ENCODE measurements at places on chromosomes 4 and X.

- peak; percentile 12 for DNase-seq
These were observed 130.4 kb upstream of the PAK3 start for GRCh38 chrX:110965409-110966090.

GRCh38 chr4:36772154-36772516 is 472.4 kb upstream of the NWD2 start:
- DNase-seq: no peak

GRCh38 chrX:153685751-153686696 is 1.7 kb upstream of the SLC6A8 start:
- DNase-seq: no peak

DNA sequence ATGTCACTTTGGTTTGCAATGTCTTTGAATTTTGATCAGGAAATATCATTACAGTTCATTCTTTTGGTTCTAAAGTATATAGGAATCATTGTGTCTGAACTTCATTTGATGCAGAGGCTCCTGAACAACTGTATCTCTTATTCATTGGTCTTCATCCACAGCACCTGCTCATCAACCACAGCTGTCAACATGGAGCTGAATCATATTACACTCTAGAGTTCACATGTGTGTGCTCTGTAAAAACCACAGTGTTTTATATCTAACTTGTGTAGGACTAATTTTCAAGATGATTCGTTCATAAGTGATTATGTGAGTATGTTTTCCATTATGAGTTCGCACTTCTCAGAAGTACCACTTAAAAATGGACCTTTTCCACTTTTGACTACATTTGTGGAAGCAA is 643.3 kb upstream of the FAM241A start:
- DNase-seq: no peak

DNA sequence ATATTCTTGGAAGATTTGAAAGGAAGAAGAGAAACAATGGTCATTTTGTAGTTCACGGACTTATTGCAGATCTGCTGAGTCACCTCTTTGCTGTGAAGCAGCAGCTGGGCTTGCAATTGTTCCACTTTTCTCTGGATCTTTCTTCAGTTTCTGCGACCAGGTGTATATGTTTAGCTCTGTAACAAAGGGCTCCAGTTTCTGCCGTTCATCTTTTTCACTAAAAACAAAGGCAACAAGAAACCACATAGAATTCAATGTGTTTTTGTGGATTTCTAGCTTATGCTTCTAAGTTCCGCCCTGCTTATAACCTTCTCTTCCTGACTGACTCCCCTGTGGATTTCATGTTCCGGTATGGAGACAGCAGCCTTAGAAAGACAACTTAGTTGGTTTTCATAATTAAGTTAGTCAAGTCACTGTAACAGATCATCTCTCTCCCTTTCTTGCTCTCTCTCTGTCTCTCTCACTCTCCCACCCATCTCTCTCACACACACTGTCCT is 121.6 kb upstream of the EPHA5 start:
- DNase-seq: peak; percentile 26

GRCh38 chrX:141221611-141222010 is 20.7 kb downstream of the SPANXC start:
- DNase-seq: no peak

- no peak for DNase-seq
These were observed 39.8 kb downstream of the SORCS2 start for GRCh38 chr4:7232061-7232650.

DNA sequence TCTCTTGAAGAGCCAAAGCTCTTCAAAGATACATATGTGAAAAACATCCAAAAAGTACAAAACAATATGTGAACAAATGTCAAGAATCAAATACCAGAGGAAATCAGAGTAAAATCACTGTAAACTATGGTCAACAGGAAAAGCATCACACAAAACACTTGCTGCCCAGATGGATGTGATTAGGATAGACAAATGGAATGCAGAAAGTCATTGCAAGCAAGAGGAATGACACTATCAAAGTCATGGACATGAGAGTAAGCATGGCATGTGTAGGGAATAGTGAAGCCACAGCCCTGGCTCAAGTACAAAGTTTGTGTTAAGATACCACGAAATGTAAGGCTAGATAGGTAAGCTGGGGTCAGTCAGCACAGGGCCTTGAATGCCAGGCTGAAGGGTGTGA is 37.7 kb downstream of the CLDN2 start:
- DNase-seq: no peak

GRCh38 chr4:145453163-145453520 is 28.5 kb upstream of the SMAD1 start:
- DNase-seq: no peak

DNA sequence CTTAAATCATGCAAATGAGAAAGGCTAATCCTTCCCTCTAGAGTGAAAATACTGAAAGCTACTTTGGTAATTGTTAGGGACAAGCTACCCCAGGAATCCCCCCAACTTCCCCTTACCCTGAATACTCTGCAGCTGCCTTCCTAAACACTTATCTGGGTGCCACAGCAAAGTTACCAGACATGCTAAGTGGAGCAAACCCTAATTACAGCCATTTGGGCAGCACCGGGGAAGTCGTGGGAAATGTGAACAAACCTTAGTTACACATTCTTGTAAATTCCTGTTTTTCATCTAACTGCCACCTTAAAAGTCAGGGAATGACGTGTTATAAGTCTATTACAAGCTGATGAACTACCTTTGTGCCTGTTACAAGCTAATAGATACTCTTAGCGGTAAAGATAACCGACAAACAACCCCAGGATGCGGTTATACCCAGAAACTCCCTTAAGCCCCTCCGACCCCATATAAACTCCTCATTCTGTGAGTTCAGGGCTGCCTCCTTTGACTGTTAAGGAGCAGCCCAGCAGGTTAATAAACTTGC is 66.0 kb upstream of the PLAC8 start:
- no peak for DNase-seq

GRCh38 chr4:87857789-87858188 is 25.0 kb downstream of the MEPE start:
- no peak for DNase-seq

- peak; percentile 76 for DNase-seq
These were observed 91.3 kb downstream of the PTPN13 start for GRCh38 chr4:86685401-86685800.

DNA sequence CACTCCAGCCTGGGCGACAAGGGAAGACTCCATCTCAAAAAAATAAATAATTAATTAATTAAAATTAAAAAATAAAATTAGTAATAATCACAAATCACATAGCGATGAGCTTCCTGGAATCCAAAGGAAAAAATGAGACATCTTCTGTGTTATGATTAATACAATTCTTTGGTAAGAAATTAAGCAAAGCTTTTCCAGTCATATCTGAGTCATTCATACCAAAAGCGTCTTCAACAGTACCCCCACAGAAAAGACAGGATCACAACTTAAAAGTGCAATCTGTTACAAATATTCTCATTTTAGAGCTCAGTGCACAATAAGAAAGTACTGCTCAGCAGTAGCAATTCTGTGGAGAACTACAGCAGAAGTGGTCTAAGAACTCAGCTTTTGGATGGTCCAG is 168.5 kb upstream of the MXRA5 start:
- peak; percentile 21 for DNase-seq

DNA sequence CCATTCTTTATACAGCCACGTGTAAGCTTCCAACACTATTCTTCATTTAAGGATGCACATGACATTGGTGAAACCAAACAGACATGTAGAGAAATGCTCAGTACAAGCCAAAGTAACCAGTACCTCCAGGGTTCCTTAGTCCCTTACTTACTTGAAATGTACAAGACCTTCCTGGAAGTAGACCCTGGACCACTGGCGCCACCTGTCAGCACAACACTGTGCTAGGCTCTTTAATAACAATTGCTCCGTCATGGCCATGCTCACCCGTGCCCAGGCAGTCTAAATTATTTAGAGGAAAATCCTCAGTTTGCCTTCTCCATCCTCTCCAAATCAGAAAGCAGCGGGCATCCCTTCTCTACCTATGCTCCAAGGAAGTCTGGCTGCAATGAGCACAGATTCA is 52.7 kb downstream of the ADGRA3 start:
- no peak for DNase-seq

DNA sequence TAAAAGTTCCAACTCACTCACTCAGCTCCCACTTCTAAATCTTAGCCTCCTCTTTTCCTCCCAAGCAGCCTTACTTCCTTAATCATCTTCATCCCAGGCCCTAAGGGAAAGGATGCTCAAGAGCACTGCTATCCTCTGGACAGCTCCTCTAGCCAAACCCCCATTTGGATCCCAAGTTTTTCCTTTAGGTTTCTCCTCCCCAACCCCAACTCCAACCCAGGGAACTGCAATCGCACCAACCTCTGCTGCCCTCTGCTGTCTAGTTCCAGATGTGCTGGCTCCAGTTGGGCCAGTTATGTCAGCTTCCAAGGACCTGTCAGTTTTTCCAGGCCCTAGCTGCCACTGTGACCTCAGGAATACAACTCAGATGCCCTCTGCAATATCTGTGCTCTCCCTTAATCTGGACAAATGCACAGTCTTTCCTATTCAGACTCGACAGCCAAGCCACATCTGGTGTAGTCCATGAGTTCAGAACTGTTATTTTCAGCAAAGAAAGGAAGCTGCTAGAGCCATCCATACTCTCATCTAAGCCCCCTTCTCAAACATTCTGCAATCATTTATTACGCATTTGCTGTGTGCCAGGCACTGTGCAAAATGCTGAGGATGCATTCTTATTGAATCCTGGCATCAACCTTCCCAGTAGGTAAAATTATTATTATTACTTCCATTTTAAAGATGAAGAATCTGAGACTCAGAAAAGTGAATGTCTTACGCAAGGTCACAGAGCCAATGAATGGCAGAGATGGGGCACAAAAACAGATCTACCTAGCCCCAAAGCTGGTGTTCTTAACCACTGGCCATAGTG is 12.3 kb upstream of the XPNPEP2 start:
- DNase-seq: peak; percentile 62

- DNase-seq: peak; percentile 63
These were observed 67.1 kb upstream of the MYOZ2 start for GRCh38 chr4:119068529-119068962.

DNA sequence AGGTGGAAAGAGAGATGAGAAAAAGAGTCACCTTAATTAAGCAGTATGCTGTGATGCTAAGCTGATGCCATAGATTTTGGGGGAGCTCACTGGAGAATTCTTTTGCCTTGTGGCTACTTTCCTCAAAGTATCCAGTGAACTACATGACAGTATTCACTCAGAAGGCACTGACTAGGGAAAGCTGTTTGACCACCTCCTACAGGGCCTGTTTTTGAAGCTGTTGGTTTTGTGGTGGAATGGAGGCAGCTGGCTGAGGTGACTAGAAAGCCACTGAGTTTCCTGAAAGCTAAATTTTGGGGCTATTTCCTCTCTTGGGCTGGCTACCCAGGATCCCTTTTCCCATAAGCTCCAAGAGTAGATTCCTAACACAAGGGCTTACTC is 124.8 kb upstream of the EOLA2 start:
- DNase-seq: no peak

- DNase-seq: no peak
These were observed 25.1 kb upstream of the PRDM8 start for GRCh38 chr4:80172203-80172602.

- DNase-seq: no peak
These were observed 71.8 kb downstream of the ASMT start for GRCh38 chrX:1686642-1687041.

- DNase-seq: no peak
These were observed 28.0 kb downstream of the DKK2 start for GRCh38 chr4:107008115-107008514.

DNA sequence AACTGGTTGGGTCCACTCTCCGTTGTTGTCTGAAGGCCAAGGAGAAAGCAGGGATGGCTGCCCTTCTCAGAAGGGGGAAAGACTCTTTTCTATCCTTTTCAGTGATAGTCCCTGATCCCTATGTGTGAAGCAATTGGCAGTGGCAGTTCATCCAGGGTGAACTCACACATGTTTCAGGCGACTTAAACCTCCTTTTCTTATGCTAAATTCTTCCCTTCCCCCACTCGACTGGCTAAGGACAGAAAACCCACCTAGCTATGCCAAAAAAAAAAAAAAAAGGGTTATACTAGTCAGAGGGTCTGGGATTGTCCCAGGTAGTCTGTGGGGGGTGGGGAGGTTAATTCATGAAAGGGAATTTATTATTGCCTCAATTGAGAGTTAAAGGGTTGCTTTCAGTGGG is 12.2 kb upstream of the ZNF280C start:
- DNase-seq: no peak

DNA sequence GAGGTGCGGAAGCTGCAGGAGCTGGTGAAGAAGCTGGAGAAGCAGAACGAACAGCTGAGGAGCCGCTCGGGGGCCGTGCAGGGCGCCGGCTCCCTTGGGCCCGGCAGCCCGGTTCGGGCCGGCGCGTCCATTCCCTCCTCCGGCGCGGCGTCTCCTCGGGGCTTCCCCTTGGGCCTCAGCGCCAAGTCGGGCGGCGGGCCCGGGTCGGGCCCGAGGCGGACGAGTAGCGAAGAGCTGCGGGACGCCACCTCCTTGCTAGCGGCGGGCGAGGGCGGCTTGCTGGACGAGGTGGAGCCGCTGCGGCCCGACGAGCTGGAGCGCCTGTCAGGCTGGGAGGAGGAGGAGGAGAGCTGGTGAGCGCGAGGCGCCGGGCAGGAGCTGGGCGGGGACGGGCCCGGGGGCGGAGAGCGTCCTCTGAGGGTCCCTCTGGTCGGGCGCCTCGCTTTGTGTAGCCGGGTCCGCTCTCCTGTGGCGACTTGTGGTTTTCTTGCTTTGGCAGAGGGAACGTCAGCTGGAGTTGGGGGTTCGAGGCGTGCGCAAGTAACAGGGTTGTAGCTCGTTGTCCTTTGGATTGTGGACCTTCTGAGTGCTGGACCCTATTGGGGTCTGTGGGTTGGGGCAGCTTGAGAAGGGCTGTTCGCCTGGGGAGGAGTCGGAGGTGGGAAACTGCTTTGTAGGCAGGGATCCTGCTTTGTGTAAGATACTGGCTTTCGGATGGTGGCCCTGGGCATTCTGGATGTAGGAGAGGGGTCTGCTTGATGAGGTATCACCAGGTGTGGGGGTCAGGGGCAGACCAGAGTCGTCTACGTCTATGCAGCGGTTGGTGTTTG is 662 bp downstream of the SLAIN2 start:
- peak; percentile 42 for DNase-seq

GRCh38 chrX:2371026-2371711 is 129.6 kb downstream of the DHRSX start:
- DNase-seq: no peak

GRCh38 chr4:186932196-186932595 is 208.5 kb upstream of the FAT1 start:
- no peak for DNase-seq

- no peak for DNase-seq
These were observed 112.9 kb downstream of the CPZ start for GRCh38 chr4:8705161-8706145.

GRCh38 chr4:175614890-175615289 is 197.2 kb downstream of the GPM6A start:
- no peak for DNase-seq

GRCh38 chrX:134683351-134684005 is 25.2 kb upstream of the PLAC1 start:
- DNase-seq: peak; percentile 32

GRCh38 chr4:100017637-100018310 is 67.7 kb upstream of the H2AZ1 start:
- DNase-seq: peak; percentile 51

- peak; percentile 23 for DNase-seq
These were observed 613.1 kb upstream of the HS3ST1 start for GRCh38 chr4:12041828-12042227.

DNA sequence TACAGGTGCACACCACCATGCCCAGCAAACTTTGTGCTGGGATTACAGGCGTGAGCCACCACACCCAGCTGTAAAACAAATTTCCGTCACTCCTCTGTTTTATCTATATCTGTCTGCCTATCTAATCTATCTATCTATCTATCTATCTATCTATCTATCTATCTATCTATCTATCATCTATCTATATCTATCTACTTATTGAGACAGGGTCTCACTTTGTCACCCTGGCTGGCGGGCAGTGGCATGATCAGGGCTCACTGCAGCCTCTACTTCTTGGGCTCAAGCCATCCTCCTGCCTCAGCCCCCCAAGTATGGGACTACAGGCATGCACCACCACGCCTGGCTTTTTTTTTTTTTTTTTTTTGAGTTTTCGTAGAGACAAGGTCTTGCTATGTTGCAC is 20.6 kb downstream of the AKAP14 start:
- no peak for DNase-seq
